Esophagus squamous epithelium (tissue), 5 donors: ENCODE measurements at places on chromosomes 2 and 18.

- no peak for DNase-seq
Observed at GRCh38 chr2:1518331-1518803, 105.1 kb downstream of the TPO start.

- no peak for DNase-seq
Observed at GRCh38 chr2:66428986-66429612, 5.8 kb upstream of the MEIS1 start.

- DNase-seq, result no peak
Observed at GRCh38 chr18:25314151-25314837, 37.7 kb downstream of the ZNF521 start.

GRCh38 chr2:171798156-171798820 is 95.8 kb downstream of the SLC25A12 start:
- DNase-seq, result no peak

DNA sequence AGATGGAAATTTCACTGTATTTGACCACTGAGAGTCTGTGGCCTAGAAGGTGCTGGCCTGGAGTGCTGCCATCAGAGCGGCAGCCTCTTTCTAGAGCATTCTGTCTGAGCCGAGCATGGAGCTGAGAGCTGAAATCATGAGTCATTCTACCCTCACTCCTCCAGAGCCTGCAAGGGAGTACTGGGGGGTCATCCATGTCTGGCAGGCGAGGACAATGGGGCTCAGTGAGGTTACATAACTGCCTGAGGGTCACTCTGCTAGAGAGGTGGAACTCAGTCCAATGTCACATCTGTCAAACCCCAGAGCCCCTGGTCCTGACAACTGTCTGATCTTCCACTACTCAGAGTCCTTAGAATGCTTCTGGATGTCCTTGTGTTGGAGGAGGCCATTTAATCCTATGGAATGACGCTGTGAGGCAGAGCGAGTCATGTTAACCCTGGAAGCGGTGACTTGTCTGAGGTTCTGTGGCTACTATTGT is 65.3 kb downstream of the HAUS1 start:
- no peak for DNase-seq

- DNase-seq, result no peak
Observed at GRCh38 chr2:241868661-241869081, 858 bp upstream of the RTP5 start.
